ENCODE measurements at places on chromosomes 7 and 10.
A peak's percentile ranks its signal among the peaks of the same experiment; 100 is the strongest.

GRCh38 chr10:51034769-51035168, 39.5 kb upstream of the PRKG1 start:
- no peak for DNase-seq

- no peak for DNase-seq
Observed at GRCh38 chr7:55212838-55213237, 152.3 kb upstream of the LANCL2 start.

- DNase-seq, result no peak
Observed at GRCh38 chr7:7257899-7258692, 75.8 kb downstream of the C1GALT1 start.

DNA sequence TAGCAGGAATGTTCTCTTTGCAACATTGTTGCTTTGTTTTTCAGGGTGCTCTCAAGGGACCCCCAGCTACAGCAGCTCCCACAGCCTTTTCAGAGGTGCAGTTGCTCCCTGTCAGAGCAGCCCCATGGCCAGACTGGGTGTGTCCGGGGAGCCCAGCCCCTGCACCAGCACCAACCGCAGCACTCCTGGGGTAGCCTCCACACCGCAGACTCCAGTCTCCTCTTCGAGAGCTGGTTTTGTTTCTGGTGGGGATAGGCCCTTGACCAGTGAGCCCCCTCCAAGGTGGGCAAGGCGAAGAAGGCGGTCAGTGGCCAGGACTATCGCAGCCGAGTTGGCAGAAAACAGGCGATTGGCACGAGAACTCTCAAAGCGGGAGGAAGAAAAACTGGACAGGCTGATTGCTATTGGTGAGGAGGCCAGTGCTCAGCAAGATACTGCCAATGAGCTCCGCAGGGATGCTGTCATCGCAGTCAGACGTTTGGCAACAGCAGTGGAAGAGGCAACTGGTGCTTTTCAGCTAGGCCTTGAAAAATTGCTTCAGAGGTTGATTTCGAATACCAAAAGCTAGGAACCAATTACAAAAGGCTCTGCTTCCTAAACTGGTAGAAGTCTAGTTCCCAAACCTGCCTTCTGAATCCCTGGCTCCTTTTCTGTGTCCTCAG, 5.4 kb downstream of the HSPA14 start:
- DNase-seq, result no peak

GRCh38 chr7:32153006-32153405, 82.8 kb upstream of the PDE1C start:
- no peak for DNase-seq

DNA sequence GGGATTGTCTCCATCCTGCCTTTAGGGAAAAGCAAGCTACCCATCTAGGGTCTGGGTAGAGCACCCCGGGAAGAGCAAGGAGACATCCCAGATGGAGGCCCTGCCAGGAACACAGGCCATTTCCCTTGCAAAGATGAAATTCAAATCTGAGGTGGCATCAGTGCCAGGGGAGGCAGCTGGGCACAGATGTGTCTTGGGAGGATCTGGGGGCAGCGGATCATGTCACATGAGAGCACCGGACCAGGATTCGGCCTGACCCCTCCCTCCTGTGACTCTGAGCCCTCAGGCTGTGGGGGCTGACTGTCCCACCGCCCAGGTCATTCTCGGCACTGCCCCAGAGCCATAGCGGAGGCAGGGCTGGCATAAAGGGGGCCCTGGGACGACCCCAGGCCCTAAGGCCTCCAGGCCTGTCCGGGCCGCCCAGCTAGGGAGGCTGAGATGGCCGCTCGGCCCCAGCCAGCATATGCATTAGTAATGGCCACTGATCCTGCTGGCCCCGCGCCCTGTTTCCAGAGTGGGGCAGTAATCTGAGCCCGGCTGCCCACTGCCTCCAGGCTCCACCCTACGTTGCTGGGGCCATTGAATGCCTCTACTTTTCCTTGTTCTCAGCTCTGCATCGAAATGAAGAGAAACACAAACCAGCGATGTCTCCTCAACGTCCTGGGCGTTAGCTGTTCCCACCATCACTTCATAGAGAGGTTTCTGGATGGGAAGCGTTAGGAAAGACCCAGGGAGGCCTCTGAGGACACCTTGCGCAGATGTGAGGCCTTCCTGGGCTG, 148.5 kb downstream of the UBE2H start:
- DNase-seq, result no peak

- DNase-seq, result no peak
Observed at GRCh38 chr7:149218469-149219420, 20.7 kb upstream of the ZNF212 start.

GRCh38 chr10:103394180-103394579, 2.1 kb downstream of the ATP5MK start:
- no peak for DNase-seq

DNA sequence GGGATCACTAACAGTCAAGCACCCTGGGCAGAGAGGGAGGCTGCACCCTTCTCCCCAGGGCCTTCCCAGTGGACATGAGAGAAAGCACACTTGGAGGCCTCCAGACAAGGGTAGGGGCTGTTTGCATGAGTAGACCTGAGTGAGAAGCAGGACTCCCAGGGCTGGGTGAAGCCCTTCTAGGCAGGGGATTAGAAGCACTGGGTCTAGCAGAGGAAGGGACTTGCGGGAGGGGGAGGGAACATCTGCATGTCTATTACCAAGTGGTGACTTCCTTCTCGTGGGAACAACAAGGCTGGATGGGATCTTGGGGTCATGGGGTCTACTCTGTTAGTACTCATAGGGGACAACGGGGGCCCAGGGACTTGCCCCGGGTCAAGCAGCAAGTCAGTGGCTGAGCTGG, 67.8 kb downstream of the EMX2 start:
- no peak for DNase-seq

DNA sequence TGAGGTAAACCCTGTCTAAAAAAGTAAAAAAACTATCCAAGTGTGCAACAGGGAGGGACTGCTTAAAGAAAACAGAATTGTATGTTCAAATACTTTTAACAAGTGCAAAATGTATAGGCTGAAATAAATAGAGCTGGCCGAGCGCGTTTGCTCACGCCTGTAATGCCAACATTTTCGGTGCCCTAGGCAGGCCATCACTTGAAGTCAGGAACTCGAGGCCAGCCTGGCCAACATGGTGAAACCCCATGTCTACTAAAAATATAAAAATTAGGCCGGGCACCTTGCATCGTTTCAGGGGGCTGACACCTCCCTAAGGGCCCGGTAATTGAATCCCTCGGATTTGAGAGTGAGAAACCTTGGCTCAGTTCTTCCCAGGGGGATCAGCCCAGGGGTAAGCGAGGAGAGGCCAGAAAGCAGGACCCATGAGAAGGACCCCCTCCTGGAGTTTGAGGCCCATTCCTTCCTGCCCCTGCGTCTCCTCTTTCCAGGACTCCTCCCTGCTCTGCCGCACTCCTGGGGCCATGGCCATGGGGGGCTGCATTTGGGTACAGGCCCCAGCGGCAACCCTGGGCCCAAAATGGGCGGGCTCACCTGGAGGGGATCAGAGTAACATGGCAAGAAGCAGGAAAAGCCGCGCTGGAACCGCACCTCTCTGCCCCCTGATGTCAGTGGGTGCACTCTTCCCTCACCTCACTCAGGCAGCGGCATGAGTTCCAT, 75.5 kb upstream of the TMEM248 start:
- no peak for DNase-seq

DNA sequence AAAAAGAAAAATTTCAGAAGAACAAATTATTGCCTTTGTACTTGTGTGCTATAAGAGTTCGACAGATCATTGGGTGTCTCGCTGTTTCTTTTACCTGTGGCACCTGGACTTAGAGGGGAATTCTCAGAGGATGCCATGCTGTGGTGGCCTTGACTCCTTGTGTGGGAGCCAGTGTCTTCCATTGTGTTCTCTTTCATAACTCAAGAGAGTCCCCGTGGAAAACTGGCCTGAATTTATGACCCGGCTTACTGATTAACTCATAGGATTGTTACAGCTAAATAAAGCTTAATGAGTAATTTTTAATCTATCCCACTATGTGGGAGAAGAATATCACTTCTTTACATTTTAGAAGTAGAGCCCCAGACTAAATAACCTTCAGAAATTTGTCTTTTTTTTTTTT, 54.5 kb downstream of the UBE3C start:
- DNase-seq, result no peak

GRCh38 chr10:114780577-114781184, 40.9 kb upstream of the FHIP2A start:
- no peak for DNase-seq

- no peak for DNase-seq
Observed at GRCh38 chr10:44564361-44564760, 179.5 kb upstream of the CXCL12 start.

DNA sequence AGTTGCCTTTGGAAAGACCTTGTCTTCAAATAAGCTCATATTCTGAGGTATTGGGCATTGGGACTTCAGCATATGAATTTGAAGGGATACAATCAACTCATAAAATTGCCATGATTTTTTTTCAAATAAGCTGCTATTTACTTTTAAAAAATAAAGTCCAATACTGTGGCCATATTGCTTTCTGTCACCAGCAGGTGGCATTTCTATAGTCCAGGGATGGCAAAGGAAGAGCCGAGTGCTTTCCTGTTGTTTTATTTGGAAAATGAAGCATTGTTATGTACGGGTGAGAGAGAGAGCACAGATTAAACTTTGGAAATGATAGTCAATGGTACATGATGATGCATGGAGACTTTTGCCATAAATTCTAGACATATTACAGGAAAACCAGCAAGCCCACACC, 104.1 kb upstream of the DPP6 start:
- no peak for DNase-seq

DNA sequence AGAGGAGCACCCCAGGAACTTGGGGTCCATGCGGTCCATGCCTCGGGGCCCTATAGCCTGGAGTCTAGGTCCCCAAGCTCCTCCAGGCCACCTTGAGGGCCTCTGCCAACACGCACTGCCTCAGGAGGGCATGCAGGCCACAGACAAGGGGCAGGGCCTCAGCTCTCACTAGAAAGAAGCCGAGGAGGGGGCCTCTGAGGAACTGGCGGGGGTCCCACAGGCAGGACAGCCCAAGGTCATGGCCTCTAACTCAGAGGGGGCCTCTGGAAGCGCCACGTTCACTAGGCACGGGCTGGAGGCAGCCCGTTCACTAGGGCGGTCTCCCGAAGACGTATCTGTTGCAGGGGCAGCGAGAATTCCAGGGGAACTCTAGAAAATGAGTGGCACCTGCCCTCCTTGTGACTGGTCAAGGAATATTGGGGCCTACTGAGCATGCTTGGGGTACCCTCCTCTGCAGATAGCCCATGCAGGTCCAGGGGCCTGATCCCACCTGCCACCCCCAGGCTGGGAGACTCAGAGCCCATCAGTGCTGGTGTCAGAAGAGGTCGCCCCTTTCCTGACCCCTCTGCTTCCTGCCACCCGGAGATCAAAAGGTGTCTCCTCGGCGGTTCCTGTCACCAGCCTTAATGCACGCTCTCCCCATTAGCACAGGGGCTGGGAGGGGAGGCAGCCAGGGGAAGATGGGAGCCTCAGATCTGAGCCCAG, 86.7 kb upstream of the RET start:
- DNase-seq, result no peak

DNA sequence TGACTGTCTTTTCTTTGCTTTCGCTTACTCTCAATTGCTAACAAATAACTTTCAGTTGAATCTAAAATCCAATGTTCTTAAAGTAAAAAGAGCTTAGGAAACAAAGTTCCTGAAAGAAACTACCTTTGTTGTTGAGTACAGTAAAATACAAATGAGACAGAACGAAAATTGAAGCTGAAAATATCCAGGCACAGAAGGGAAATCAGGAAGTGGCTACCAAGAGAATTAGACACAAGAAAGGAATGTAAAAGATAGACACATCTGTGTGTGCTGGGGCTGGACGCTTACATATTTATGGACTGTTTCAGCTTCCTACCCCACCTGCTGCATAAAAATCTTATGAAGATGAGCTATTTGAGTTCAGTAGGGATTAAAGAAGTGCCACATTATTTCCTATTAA, 161.7 kb upstream of the PLXDC2 start:
- DNase-seq, result no peak

GRCh38 chr7:77247206-77247850, 47.7 kb upstream of the FGL2 start:
- peak; percentile 75 for DNase-seq

GRCh38 chr10:45410807-45411606, 37.0 kb downstream of the ALOX5 start:
- DNase-seq, result no peak

GRCh38 chr10:35924759-35925158, 282.7 kb upstream of the FZD8 start:
- no peak for DNase-seq

- DNase-seq, result no peak
Observed at GRCh38 chr7:142697270-142697669, 52.0 kb upstream of the PRSS1 start.

DNA sequence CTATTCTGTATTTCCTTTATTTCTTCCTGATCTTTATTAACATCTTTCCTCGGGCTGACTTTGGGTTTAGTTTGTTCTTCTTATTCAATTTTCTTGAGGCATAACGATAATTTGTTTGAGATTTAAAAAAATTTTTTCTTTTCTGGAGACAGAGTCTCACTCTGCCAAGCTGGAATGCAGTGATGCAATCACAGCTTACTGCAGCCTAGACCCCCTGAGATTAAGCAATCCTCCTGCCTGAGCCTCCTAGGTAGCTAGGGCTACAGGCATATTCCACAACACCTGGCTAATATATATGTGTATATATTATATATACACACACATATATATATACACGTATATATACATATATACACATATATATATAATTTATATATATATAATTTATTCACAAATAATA, 540.2 kb downstream of the NXPH1 start:
- DNase-seq, result no peak

DNA sequence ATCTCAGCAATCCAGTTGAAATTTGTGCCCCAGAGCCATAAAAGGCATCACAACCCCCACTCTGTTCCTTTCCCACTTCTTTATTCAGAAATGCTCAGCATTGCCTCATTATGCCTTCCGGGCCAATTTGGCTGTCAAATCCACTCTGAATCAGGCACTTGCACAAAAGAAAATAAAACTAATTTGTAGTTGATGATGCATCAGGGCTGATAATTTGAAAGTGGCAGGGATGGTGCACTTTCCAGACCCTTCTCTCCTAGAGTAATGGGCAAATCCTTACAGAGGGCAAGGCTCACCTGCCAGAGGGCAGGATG, 147.9 kb upstream of the PDE1C start:
- DNase-seq, result no peak

DNA sequence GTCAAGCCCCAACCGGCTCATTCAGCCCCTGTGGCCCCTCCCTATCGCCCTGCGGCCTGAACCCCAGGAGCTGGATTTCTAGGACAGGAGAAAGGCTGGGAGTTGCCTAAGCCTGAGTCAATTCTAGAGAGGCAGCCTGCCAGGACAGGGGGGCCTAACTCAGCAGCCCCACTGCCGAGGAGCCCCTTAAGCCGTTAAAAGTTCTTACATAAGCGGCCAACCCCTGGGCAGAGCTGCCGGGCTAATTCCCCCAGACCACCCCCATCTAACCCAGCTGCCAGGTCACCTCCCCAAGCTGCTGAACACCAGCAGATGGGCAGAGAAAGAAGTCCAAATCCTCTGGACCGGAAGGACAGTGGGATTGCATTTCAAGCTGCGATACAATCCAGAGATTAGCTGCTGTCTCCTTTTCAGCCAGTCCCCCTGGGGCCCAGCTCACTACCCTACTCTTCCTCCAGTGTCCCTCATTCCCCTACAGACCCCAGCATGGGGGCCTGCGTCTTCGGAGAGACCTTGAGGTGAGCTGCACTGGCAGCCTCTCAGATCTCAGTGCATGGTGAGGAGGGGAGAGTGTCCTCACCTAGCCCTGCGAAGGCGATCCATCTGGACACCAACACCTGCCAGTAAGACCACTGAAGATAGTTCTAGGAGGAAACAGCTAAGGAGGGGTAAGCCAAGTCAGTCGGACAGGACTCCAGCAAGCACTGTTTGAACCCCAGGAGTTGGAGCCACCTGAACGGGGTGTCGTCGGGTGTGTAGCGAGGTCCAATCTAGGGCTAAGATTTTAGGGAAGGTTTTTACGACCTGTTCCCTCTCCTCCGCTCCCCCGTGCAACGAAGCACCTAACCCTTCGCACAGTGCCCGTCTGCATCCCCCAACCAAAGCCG, 830 bp downstream of the IMPDH1 start:
- no peak for DNase-seq
